Activated T-helper 1 cell treated with anti-CD3 and anti-CD28 coated beads, Interleukin-2, amount 50 U/mL, for 16 hours (primary cell): ENCODE measurements at places on chromosomes 7 and 10.
A peak's percentile ranks its signal among the peaks of the same experiment; 100 is the strongest.

DNA sequence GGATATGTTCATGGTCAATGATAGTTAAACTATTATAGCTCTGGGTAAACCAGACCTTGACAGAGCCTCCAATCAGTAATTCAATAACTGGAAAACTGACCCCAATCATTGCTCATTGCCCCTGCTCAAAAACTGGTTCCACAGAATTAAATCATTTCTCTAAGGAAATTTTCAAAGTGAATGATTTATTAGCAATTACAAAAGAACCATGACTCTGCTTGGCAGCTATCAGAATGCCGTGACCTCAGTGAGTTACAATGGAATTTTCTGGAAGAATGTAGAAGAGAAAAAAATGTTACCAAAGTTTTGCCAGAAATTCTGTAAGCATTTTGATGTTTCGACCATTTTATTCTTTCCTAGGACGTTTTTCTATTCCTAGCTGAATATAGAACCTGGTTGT lies 106.8 kb upstream of the APBB1IP start:
- DNase-seq: no peak

DNA sequence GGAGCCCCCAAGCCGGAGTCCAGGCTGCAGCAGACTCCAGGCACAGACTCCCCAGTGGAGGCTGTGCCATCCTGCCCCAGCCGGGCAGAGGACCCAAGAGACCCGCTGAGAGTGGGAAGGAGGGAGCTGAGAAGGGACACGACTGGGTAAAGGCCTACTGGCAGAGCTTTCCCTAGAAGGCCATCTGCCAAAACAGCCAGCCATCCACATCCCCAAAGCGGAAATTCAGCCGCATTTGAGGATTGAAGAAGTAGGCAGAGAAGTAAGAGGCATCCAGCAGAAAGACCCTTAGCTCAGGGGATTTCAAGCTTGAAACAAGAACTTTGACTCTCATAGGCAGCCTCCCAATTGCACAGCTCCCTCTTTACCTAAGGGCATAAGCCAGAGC lies 857 bp downstream of the CPXM2 start:
- no peak for DNase-seq

DNA sequence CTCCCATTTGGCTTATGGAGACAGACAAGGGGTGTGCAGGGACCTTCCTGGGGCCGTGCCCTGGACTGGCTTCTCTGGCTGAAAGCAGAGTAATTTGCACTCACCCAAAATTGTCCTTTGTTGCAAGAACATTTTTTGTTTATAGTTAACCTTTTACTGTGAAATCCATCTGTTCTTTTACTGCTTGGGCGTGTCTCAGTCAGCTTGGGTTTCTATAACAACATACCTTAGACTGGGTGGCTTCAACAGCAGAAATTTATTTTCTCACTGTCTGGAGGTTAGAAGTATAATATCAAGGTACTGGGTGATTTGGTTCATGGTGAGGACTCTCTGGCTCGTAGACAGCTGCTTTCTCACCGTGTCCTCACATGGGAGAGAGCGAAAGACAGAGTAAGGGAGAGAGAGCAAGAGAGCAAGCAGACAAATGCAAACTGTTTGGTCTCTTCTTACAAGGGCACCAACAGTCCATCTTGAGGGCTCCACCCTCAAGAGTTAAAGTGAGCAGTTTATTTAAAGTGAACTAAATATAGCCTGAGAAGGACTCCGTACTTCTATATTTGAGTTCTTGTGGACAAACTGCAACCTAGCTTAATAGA lies 131.0 kb upstream of the NPY start:
- DNase-seq: no peak

DNA sequence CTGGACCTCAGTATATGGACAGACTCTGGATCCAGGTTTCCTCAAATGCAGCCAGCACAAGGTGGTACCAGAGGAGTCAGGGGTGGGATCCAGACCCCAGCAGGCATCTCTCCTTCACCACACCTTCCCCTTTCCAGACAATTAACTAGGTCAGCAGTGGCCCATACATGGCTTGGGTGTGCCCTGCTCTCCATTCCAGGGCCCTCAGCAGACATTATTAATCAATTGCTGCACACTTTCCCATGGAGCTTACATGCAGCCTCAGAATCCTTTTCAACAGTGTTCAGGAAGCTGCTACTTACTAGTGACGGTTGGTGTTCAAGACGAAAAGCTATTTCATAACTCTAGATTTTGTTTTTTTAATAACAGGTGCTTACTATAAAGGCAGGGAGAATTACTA lies 6.0 kb downstream of the COL13A1 start:
- DNase-seq: no peak

- no peak for DNase-seq
These were observed 113.0 kb downstream of the ADAM22 start for GRCh38 chr7:88046839-88047573.

DNA sequence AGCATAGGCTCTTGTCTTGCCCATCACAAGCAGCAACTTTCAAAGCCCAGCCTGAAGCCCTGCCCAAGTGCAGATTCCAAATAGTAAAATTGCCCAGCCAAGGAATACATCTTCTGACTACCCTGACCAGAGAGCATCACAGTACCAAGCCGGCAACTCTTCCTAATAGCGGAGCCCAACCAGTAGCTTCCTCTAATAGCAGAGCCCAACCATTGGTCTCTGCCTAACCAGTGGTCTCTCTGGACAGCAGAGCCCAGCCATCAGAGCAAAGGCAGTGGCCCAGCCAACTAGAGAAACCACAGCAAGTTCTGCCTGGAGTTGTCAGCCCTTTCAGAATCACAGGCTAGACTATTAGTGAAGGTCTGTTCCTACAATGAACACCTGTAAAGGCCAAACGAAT lies 285.6 kb downstream of the HGF start:
- DNase-seq: no peak

GRCh38 chr10:49741108-49741995 lies 20.8 kb downstream of the OGDHL start:
- DNase-seq: no peak

DNA sequence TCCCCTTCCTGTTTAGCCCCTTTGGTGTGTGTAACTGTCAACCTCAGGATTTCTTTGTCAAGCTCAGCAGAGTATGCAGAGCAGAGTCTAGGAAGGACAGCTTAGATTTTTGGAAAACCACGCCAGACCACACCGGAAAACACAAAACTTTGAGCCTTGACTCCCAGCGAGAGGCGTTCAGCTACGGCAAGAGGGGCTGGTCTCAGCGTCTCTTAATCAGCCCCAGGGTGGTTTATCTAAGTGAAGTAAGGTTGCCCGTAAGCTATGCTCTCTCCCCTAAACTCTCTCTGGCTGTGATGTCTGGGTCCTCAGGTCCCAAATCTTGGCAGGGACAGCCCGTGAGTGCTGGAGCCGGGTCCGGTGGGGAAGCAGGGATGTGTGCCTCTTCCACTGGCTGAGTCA lies 230.9 kb downstream of the KLF6 start:
- no peak for DNase-seq

DNA sequence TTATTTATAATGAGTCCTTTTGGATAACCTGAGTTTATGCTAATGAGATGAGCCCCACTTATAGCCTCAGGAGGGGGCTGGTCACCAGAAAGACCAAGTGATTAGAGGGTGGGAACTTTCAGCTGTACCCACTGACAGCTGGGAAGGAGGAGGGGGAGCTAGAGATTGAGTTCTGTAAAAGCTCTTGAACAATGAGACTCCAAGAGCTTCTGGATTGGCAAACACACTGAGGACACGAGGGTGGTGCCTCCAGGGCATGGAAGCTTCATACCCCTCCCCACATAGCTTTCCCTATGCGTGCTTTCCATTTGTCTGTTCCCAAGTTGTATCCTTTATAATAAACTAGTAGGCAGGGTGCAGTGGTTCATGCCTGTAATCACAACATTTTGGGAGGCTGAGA lies 20.3 kb downstream of the MRPS24 start:
- DNase-seq: no peak

- no peak for DNase-seq
These were observed 31.2 kb downstream of the CUZD1 start for GRCh38 chr10:122814493-122814892.

GRCh38 chr10:75771606-75772005 lies 340.2 kb downstream of the LRMDA start:
- DNase-seq: no peak

- peak; percentile 58 for DNase-seq
These were observed 17.6 kb downstream of the DNAJB12 start for GRCh38 chr10:72337039-72337629.
